ENCODE measurements at places on chromosomes 7 and 10.

DNA sequence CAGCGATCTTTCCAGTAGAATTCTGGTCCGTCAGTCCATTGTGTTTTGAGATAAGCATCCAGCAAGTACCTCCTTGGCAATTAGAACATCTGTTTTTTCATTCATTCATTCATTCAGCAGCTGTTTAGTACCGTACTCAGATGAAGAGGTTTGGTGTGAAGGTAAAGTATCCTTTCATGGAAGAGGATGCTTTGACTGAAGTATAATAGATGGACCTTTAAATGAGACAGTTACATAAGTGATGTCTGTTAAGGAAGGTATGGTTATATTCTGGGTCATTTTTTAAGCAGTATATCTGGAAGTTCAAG lies 1.2 kb downstream of the MAPK8 start:
- DNase-seq, result no peak

GRCh38 chr7:134744569-134744968 lies 34.9 kb upstream of the CALD1 start:
- no peak for DNase-seq

DNA sequence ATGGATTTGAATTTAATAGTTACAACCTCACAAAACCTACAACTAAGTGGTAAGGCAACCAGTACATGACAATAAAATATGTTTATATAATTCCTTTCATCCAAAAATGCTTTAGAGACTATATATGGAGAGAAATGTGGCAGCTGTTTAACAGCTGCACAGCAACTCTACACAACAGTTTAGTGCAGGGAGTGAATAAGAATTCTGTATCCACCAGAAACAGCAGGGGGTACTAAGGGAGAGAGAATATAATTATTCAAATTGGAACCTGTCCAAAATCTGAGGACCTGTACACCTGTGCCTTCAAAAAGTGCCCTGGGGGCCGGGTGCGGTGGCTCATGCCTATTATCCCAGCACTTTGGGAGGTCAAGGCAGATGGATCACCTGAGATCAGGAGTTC lies 49.6 kb downstream of the POLL start:
- no peak for DNase-seq

DNA sequence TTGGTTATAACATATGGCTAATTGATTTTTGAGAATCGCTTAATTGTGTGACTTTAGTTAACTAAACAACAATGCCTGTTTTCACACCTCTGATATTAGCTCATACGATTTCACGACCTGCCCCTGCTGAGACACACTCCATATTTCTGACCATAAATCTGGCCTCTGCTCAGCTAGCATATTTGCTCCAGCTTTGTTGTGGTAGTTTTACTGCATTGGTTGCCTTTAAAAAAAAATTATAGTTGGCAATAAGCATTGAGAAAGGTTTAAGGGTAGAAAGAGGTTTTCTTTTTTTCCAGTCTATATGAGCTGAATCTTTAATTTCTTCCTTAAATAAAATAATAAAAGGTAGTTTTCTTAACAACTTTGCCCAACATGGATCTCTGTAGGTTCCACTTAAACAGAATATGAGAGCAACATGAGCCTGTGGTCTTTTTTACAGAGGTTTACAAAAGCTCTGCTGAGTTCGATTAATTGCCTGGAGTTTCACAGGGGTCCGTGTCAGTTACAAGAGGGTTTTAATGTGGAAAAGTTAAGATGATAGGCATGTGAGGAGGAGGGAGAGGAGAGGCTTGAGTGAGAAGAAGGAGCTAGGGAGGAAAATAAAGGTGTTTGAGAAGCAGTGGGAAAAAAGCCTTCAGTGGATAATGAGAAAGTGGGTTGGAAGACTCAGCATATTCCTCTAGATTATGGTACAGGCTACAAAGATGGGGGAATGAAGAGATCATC lies 318.2 kb downstream of the CXCL12 start:
- no peak for DNase-seq

DNA sequence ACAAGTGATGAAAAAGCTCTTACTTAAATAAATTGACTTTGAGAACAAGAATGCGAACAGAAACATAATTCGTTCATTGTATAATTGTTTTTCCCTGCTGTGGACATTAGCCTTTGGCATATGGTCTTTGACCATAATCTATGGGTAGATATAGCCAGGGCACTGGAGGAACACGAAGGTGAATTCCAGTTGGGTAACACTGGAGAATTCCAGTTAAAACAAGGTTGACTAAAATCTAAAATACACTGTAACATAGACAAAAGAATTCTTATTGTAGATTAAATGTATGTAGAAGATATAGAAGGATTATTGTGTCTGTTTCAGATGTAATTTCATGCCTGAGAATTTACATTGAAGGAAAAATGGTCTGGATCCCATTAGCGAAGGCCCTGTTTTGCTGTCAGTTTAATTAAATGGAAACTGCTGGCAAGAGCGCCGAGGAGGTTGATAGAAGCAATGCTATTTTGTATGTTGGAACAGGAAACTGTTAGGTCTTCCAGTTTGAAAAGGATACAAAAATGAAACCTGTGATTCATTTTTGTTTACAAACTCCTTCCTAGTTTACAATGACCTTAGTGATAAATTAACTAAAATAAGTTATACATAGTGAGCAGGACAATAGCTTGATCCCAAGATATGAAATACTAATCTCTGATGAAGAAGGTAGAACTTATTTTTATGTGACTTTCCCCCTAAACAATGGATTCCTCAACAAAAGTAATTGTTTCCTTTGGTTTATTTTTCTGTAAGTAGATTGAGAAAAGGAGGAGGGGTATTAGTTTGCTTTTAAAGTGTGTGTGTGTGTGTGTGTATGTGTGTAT lies 68.9 kb downstream of the ARID5B start:
- DNase-seq, result no peak

- DNase-seq, result no peak
Observed at GRCh38 chr10:75432176-75432575, 752 bp downstream of the LRMDA start.

DNA sequence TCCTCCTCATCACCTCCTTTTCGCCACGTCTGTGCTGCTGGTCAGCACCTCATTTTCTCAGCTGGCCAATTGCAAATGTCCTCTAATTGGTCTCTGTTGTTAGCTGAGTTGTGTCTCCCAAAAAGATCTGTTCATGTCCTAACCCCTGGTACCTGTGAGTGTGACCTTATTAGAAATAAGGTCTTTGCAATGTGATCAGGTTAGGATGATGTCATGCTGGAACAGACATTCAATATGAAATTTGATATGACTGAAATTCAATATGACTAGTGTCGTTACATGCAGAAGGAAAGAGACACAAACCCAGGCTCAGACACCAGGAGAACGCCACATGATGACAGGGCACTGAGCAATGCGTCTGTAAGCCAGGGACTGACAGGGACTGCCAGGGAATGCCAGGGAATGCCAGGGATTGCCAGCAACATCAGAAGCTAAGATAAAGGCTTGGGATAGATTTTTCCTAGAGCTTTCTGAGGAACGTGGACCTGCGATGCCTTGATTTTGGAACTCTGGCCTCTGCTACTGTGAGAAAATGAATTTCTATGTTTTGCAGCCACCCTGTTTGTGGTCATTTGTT lies 77.5 kb upstream of the CXCL12 start:
- DNase-seq, result no peak

- no peak for DNase-seq
Observed at GRCh38 chr7:29391262-29391661, 172.4 kb upstream of the PRR15 start.

- no peak for DNase-seq
Observed at GRCh38 chr10:42969147-42969546, 107.7 kb upstream of the RET start.

GRCh38 chr7:28631995-28632394 lies 219.7 kb downstream of the CREB5 start:
- no peak for DNase-seq

DNA sequence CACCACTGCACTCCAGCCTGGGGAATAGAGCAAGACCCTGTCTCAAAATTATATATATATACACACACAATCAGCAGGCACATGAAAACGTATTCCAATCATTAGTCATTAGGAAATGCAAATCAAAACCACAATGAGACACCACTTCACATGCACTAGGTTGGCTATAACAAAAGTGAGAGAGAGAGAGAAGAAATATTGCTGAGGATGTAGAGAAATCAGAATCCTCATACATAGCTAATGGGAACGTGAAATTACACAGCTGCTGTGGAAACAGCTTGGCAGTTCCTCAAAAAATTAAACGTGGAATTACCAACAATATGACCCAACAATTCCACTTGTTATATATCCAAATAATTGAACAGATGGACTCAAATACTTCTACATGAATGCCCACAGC lies 43.3 kb upstream of the CNNM1 start:
- DNase-seq, result no peak

- no peak for DNase-seq
Observed at GRCh38 chr7:123346766-123347165, 147.0 kb upstream of the SLC13A1 start.

GRCh38 chr7:7109934-7110333 lies 72.4 kb upstream of the C1GALT1 start:
- DNase-seq, result no peak

DNA sequence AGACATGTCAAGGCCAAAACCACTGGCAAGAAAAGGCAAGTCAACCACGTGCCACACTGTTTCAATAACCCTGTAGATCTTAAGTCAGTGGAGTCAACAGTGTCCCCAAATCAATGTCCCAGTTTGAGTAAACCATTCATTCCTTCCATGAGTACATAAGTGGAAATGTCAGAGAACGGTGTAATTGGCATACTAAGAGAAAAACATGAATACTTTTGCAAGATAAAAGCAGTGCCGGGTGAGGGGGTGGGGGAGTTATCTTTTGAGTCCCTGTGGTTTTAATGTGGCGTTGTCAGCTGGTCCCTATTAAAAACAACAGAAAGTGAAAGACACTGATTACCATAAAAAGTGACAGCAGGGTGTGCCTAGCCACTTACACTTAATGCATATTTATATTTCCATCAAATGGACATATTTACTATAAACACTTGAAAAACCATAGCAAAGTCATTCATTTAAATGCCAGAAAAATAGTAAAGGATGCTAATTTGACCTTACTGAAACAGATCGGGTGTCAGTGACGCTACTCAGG lies 37.8 kb downstream of the RSU1 start:
- DNase-seq, result peak; percentile 56

DNA sequence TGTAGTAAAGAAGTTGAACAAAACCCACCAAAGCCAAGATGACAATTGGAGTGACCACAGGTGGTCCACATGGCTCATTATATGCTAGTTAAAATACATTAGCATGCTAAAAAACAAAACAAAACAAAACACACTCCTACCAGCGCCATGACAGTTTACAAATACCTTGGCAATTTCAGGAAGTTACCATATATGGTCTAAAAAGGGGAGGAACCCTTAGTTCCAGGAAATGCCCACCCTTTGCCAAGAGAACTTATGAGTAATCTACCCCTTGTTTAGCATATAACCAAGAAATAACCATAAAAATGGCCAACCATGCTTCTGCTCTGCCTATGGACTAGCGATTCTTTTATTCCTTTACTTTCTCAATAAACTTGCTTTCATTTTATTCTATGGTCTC lies 979.1 kb upstream of the POT1 start:
- DNase-seq, result no peak

GRCh38 chr7:47763063-47763974 lies 181.4 kb upstream of the TNS3 start:
- DNase-seq, result no peak

DNA sequence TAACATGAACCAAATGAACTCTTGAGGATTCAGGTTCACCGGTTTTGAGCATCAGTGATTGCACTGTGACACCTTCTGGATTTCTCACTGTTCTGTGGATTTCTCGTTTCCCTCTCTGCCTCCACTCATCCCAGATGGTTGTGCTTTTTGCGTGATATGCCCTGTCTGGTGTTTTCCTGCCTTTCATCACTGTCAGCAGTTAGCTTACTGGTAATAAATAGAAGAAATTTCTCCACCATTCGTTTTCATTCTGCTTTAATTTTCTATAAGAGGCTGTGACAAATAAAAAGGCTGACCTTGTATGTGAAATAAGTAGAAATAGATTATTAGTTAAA lies 16.2 kb downstream of the BPGM start:
- no peak for DNase-seq

DNA sequence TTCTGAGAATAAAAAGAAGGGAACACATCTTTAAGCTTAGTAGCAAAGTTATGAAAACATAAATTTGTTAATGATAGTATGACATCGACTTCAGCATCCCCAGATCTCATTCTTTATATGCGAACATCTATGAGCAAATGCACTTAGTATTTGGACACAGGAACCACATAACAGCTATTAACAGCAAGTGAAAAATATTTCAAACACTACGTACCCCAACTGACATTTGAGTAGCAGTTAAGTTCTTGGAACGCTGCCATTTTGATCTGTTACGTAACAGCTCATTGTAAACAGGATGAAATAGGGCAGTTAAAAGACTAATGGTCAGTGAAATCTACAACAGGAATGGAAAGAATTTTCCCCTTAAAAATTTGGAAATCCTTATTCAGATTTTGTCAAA lies 428.9 kb downstream of the TNS3 start:
- DNase-seq, result no peak

GRCh38 chr7:28237363-28237762 lies 56.8 kb upstream of the JAZF1 start:
- no peak for DNase-seq
